ENCODE measurements at places on chromosomes 3 and 15. TPM values are rescaled to one million over a fixed set of nuclear protein-coding genes. Genes with fewer than 3 reads are reported as not detected.

FEZF2 gene
- total RNA-seq = not detected

DNA sequence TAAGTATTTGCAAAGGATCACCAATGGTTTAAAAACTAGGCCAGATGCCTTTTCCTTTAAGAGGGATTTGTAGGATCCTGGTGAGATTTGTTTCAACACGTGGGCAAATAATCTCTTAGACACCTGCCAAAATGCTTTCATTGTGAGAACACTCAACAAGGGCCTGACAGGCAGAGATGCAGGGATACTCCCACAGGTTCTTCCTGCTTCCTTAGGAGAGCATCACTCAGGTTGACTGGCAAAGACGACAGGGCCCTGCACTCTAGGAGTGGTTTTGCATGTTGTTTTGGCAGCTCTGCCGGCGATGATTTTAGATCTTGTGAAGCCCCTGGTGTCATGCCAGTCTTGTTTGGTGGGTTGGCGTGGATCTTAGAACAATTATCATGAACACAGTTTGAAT lies 184.5 kb downstream of the NR1D2 start:
- no peak overlapping the region for H3K4me3 ChIP-seq
- no peaks in the 10 kb centered on the region for H3K4me1 ChIP-seq
- H3K27ac ChIP-seq = peak overlapping the region; percentile 15
- DNase-seq = no peak
- H3K36me3 ChIP-seq = no peaks in the 10 kb centered on the region

- H3K27ac ChIP-seq = no peak overlapping the region
- no peak for DNase-seq
- no peak overlapping the region for H3K4me3 ChIP-seq
- no peaks in the 10 kb centered on the region for H3K36me3 ChIP-seq
- no peaks in the 10 kb centered on the region for H3K27me3 ChIP-seq
These were observed 27.1 kb downstream of the IL20RB start for GRCh38 chr3:136984837-136985236.

PIERCE2 gene
- total RNA-seq = 2.6 TPM

CXCR6 gene
- 4.3 TPM for total RNA-seq

Measured in breast epithelium (tissue), 4 donors.